ENCODE measurements at places on chromosomes 16 and 17. TPM values are rescaled to one million over a fixed set of nuclear protein-coding genes. Genes with fewer than 3 reads are reported as not detected.

The CYGB gene
- total RNA-seq, result 7.0 TPM

The LGALS3BP gene
- 890 TPM for total RNA-seq

The CHST6 gene
- 0.23 TPM for total RNA-seq

The LAT gene
- total RNA-seq, result 4.7 TPM

The CHD9NB gene
- 4.3 TPM for total RNA-seq

The SMIM36 gene
- not detected for total RNA-seq

The ARSG gene
- total RNA-seq, result 8.3 TPM

The PDIA2 gene
- 2.1 TPM for total RNA-seq

The WNT3 gene
- 2.0 TPM for total RNA-seq

The AXIN2 gene
- total RNA-seq, result 32.3 TPM

The LDHD gene
- 55.3 TPM for total RNA-seq

The SPATA22 gene
- not detected for total RNA-seq

The SRL gene
- total RNA-seq, result 5.3 TPM

The MT1F gene
- 18.5 TPM for total RNA-seq

The CHST5 gene
- total RNA-seq, result not detected

The TBC1D28 gene
- total RNA-seq, result not detected

The PSME3IP1 gene
- total RNA-seq, result 64.1 TPM

The DNAAF8 gene
- 7.1 TPM for total RNA-seq

Measured in prostate gland (tissue), 2 donors.